IMR-90 (cell line): ENCODE measurements at places on chromosomes 7 and 10. TPM values are rescaled to one million over a fixed set of nuclear protein-coding genes. Genes with fewer than 3 reads are reported as not detected.

DNA sequence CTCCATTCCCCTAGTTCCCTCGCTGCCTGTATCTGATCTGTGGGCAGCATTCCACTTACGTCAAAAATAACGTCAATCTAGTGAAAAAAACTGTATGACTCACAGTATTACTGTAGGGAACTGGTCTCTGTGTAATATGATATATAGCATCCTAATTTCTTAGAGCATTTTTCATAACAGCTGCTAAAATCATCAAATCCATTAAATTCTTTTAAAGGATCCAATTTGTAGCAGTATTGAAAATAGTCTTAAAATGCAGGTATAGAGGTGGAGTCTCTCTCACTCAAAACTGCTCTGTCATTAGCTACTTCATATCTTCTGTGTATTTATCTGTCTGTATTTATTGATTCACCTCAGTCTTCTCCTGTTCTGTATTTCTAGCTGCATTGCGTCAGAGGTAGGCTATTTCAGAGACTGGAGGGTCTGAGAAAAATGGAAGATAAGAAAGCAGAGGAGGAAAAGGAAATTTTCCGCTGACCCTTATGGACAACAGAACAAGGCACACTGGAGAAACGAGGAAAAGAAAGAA, 59.9 kb downstream of the PON1 start:
- no peaks in the 10 kb centered on the region for H3K4me1 ChIP-seq
- peak; percentile 41 for DNase-seq
- no peaks in the 10 kb centered on the region for H3K27me3 ChIP-seq

GRCh38 chr10:132290631-132291030, 17.1 kb downstream of the STK32C start:
- no peaks in the 10 kb centered on the region for H3K4me1 ChIP-seq
- DNase-seq, result no peak
- peaks cover 7% of the 10 kb centered on the region for H3K27me3 ChIP-seq

- H3K4me1 ChIP-seq, result peaks cover 5% of the 10 kb centered on the region; the same call in 1 of the 2 replicates
- no peak overlapping the region for H3K27ac ChIP-seq
- DNase-seq, result no peak
- no peak overlapping the region for H3K4me3 ChIP-seq
Observed at GRCh38 chr10:4626919-4627318, 199.1 kb upstream of the AKR1E2 start.

The LIPF gene
- total RNA-seq, result not detected in 2 replicates

The PRLHR gene
- not detected in 2 replicates for total RNA-seq

The PON3 gene
- total RNA-seq, result not detected in 2 replicates

- no peak overlapping the region for H3K4me3 ChIP-seq
- H3K36me3 ChIP-seq, result no peaks in the 10 kb centered on the region
- no peak overlapping the region for H3K27ac ChIP-seq
- no peaks in the 10 kb centered on the region for H3K4me1 ChIP-seq
- H3K27me3 ChIP-seq, result no peaks in the 10 kb centered on the region
Observed at GRCh38 chr7:15612205-15612604, 50.4 kb upstream of the AGMO start.

DNA sequence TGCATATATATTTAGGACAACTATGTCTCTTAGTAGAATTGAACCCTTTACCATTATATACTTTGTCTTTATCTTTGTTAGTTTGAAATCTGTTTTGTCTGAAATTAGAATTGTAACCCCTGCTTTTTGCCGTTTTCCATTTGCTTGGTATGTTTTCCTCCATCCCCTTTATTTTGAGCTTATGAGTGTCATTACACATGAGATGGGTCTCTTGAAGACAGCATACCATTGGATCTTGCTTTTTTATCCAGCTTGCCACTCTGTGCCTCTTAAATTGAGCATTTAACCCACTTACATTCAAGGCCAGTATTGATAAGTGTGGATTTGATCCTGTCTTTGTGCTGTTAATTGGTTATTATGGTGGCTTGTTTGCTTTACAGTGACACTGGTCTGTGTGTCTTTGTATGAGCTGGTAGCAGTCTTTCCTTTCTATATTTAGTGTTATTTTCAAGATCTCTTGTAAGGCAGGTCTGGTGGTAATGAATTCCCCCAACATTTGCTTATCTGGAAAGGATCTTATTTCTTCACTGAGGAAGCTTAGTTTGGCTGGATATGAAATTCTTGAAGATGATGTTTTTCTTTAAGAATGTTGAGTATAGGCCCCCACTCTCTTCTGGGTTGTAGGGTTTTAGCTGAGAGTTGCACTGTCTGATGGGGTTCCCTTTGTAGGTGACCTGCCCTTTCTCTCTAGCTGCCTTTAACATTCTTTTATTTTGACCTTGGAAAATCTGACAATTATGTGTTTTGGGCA, 149.5 kb downstream of the AHR start:
- no peaks in the 10 kb centered on the region; the same call in 1 of the 2 replicates for H3K4me1 ChIP-seq
- no peak overlapping the region for H3K27ac ChIP-seq
- H3K4me3 ChIP-seq, result no peak overlapping the region
- peak; percentile 24 for DNase-seq
